ENCODE measurements at places on chromosomes 1 and 21. TPM values are rescaled to one million over a fixed set of nuclear protein-coding genes. Genes with fewer than 3 reads are reported as not detected.

The SPRR5 gene
- total RNA-seq = not detected

The TNFRSF4 gene
- 4.8 TPM for total RNA-seq

The CYP4B1 gene
- total RNA-seq = 0.17 TPM

The HAO2 gene
- total RNA-seq = not detected

The RNU1-2 gene
- under 0.01 TPM for total RNA-seq

The CLEC20A gene
- 0.09 TPM for total RNA-seq

The ZBTB8B gene
- under 0.01 TPM for total RNA-seq

The KIF14 gene
- 3.1 TPM for total RNA-seq

- DNase-seq = peak; percentile 41
Observed at GRCh38 chr1:113128116-113128515, 55.1 kb downstream of the LRIG2 start.

DNA sequence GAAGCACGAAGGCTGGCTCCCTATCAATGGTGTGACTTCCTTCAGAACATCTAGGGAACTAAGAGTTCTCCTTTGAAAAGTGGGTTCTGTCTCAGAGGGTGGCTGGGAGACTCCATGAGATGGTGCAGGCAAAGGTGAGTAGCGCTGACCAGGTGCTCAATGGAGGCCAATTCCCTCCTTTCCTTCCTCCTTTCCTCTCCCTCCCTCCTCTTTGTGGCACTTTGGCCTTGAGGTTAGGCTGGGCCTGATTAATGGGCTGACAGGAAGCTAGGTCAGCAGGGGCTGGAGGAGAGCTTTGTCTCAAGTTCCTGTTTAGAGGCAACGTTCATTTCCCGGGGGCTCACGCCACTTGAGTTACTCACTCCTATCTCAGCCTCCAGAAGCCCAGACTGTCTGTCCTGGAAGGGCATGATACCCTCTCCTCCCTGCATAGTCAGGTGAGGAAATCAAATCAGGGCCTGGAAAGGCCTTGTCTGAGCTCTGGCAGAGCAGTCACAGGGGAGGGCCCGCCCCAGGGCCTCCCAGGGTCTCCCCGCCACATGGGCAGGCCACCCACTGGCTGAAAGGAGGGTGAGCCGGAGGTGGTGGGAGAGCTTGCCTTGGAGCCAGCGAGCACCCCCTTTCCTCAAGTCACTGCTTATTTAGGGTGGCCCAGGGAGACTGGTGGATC is 58.4 kb upstream of the SSBP3 start:
- peak; percentile 63 for DNase-seq

DNA sequence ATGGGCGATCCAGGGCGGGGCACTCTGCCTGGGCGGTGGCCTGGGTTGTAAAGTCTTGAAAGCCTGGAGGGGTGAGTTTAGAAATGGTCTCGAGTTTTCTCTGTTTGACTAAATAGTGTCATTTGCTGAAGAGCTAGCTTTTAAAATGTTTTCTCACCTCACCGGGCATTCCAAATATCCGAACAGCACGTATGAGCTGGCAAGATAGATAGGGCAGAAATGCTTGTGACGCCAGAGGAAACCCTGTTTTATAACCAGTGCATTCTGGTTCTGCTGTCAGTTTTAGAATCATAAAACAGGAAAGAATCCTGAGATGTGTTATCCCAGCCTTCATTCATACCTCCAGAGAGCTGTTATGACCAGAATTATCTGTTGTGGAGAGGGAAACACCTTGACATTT is 725 bp downstream of the RTCA start:
- peak; percentile 14 for DNase-seq

GRCh38 chr1:184941735-184942134 is 32.6 kb downstream of the NIBAN1 start:
- DNase-seq = no peak

DNA sequence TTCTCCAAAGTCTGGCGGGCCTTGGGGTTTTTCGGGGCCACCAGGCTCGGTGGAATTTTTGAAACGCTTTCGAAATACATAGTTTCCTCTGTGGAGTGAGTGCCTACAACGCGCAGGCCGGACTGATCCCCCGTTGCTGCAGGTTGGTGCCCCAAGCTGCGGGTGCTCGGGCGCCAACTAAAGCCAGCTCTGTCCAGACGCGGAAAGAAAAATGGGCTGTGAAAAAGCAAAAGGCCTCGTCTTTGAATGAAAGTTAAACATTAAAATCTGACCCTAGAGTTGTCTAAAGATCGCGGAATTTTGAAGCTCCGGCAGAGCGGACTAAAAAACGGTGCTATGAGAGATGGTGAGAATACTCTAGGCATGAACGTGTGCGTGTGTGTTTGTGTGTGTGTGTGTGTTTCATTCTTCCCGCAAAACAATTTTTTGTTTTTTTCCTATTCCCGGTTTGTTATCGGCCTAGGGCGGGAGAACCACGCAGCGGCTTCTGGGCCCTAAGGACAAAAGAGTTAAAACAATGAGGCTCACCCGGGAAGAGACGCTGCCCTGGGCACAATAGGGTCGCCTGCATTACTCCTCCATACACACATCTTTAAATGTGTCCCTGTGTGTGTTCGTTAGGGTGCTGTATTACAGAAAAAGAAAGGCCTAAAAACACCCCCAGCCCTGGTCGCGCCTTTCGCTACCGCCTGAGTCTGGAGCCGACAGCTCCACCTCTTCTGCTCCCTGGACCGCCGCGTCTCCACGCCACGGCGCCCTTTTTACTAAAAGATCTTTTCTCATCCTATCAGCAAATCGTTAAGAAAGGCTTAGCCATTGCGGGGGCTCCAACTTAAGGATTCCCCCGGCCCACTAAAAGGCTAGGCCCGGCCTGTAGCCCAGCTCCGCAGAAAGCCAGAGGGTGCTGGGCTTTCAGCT is 3.2 kb downstream of the TBX15 start:
- no peak for DNase-seq

DNA sequence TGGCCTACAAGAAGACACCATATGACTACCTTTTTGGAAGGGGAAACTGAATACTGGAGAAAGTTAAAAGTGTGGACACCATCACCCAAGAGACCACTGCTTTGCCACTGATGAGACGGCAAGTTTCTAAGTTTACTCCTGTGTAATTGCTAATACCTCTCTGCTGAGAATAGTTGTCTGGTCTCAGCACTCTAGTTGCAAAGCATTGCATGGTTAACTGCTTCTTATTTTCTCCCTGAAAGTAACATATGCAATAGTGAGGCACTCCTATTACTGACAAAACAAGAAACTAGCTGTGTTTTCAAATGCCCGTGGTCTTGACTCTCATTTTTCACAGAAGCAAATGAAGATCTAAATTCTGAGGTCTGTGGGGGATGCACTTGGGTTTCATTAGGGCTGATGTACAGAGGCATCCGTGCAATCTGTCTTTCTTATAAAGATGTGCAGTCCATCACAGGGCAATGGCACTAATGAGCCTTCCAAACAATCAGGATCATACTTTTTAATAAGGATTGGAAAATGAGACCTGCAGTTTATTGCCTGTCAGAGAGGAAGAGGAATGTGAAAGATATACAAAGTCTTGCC is 62.9 kb downstream of the IFI44 start:
- no peak for DNase-seq

Data from dermis blood vessel endothelial cell (primary cell).